ENCODE measurements at places on chromosomes 3 and 15.

- no peak for DNase-seq
Measured at GRCh38 chr3:88005066-88005465, 53.7 kb downstream of the CGGBP1 start.

GRCh38 chr3:81279481-81280379 lies 481.7 kb downstream of the GBE1 start:
- DNase-seq = no peak

DNA sequence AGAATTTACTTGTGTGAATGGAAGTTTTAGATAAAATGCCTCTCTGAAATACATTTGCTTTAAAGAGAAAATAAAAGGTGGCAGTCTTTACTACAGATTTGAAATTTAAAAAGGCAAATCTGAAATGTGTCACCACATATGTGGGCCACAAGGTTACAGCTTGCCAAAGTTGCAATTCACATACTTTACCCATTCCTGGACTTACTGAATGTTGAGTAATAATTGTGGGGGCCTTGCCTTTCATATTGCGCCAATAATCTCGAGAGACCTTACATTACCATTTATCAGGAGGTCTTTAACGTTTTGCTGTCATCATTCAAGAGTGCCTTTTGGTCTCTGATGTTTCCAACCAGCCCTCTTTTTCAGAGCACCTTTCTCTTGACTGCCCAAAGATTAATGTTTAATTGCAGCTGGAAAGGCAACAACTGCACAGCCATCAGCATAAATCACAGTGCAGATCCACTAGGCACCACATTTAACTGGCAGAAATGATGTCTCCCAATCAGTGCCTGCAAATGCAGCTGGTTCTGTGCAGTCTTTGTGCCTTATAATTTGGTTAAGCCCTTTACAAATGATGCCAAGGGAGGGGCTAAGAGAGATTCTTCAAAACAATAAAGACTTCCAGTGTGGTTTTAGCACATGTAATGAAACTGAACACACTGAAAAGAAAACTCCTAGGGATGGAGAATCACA lies 206.8 kb downstream of the MAGI1 start:
- no peak for DNase-seq

GRCh38 chr15:63022663-63023062 lies 19.9 kb upstream of the TPM1 start:
- no peak for DNase-seq

GRCh38 chr3:106765342-106765741 lies 611.9 kb upstream of the CCDC54 start:
- DNase-seq = no peak
